ENCODE measurements at places on chromosomes 11 and 22. TPM values are rescaled to one million over a fixed set of nuclear protein-coding genes. Genes with fewer than 3 reads are reported as not detected.

Gene DEUP1
- polyA plus RNA-seq: 1.5 TPM

Gene RAB39A
- 0.72 TPM for polyA plus RNA-seq

DNA sequence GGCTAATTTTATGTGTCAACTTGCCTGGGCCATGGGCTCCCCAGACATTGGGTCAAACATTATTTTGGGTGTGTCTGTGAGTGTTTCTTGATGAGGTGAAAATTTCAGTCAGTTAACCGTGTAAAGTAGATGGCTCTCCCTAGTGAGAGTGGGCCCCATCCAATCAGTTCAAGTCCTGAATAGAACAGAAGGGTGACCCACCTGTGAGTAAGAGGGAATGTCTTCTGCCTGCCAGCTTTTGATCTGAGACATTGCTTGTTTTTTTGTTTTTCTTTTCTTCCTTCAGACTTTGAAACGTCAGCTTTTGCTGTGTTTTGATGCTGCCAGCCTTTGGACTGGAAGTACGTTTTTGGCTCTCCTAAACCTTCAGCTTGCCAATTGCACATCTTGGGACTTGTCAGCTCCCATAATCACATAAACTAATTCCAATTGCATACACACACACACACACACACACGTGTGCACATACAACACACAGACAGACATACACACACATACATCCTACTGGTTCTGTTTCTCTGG lies 300.1 kb downstream of the CNTN5 start:
- no peak for DNase-seq

DNA sequence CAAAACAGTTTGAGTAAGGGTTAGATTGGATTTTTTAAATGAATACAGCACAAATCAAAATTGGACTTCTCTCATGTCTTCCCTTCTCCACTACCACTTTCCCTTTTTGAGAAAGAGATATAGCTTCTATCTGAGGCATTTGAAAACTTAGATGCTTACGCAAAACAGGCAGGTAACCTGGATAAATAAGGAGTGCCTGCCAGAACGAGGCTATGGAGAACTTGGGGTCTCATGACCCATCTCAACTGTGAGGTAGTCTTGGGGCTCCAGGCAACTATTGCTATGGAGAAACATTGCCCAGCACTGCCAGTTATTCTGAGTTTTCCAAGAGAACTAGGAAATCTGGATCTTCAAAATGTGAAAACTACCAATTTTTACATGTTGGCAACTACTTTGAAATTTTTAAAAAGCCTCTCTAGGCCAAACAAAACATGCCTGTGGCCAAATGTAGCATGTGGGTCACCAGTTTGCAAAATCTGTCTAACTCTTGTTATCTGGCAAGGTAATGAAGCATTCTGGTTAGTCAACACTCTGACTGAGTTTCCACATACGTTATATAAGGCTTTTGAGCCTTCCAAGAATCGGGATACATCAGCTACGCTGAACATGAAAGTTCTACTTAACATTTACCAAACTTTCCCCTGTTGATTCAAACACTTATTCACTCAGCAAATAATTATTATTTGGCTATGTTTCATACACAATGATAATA lies 752.7 kb downstream of the KCNA4 start:
- no peak for DNase-seq

GRCh38 chr22:27157666-27158370 lies 500.4 kb downstream of the MIAT start:
- no peak for DNase-seq

Gene RAB6A
- polyA plus RNA-seq: 136 TPM

- DNase-seq: no peak
Observed at GRCh38 chr11:44787981-44788380, 61.2 kb downstream of the TSPAN18 start.
